ENCODE measurements at places on chromosomes 6 and 20.

- no peak for DNase-seq
Observed at GRCh38 chr20:63594043-63594561, 20.1 kb upstream of the HELZ2 start.

DNA sequence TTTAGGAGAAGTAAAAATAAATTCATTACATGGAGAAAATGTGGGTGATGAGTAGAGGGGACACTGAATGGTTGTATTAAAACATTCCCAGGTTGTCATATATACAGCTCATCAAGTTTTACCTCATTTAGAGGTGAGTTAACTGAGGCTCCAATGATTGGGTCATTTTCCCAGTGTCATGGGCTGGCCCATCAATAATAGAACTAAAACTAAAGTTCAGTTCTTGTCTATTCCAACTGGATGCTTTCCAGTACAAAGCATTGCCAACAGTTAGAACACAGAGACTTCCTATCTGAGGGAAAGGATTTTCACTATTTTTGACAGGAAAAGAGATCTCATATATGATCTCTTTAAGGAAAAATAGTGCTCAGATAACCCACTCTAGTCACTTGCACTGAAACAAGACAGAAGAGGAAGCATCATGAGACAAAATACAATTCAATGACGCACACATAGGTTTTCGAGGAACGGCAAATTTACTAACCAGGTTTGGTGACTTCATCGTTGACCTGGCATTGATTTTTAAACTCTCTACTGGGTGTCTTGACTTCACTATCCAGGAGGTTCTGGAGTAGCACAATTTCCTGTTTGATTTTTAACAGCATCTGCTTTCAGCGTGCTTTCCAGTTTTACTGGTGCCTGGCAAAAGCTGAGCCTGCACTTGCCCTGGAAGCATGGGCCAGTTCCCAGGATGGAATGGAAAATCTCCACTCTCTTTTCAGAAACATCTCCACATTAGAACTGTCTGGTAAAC lies 195.5 kb upstream of the FBXL4 start:
- no peak for DNase-seq

GRCh38 chr6:35041086-35041861 lies 99.9 kb downstream of the TCP11 start:
- DNase-seq, result no peak

- DNase-seq, result no peak
Observed at GRCh38 chr6:169895926-169896761, 144.7 kb downstream of the ERMARD start.

- DNase-seq, result no peak
Observed at GRCh38 chr6:127514179-127514772, 4.9 kb downstream of the MTCL3 start.
